NCI-H446 (cell line): ENCODE measurements at places on chromosomes 1 and 21.

DNA sequence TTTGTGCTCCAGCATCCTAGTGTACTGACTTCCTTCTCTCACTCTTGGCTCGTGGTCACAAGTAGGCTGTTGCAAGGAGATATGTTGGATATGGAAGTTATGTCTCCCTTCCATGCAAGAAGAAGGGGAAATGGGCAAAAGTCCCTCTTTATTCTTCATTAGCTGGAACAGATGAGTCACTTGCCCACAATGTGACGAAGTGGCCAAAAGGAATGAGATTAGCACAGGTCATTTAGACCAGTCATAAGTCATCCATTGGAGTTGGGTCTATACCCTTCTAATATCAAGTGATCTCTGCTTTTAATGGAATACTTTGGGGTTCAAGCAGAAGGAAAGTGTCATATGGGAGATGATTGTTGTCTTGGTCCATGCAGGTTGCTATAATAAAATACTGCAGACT lies 91.2 kb upstream of the NGF start:
- DNase-seq = no peak

DNA sequence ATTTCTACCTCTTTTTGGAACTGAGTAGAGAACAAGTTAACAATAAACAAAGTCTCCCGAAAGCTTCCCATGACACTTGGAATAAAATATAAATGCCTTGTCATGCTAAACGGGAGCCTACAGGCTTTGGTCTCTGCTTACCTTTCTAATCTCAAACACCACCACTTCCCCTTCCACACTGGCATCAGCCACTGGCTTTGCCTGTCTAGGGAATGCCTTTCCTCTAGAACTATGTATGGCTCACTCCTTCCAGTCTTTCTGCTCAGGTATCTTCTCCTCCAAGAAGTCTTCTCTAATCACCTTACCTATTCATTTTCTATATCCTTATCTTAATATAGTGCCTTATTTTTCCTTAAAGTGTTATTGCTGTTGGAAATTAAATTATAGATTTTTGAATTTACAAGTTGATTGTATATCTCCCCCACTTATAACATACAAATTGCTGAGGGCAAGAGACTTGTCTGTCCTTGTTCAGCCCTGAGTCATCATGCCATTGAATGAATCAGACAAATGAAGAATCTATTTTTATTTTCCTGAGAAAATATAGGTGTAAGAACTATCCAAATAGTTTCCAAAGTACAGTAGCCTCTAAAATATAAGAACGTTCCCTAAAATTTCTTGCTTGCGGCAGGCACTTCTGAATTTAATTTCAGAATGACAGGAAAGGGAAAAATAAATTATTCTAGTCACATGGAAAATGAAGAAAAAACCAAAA lies 119.2 kb downstream of the TM2D1 start:
- no peak for DNase-seq

DNA sequence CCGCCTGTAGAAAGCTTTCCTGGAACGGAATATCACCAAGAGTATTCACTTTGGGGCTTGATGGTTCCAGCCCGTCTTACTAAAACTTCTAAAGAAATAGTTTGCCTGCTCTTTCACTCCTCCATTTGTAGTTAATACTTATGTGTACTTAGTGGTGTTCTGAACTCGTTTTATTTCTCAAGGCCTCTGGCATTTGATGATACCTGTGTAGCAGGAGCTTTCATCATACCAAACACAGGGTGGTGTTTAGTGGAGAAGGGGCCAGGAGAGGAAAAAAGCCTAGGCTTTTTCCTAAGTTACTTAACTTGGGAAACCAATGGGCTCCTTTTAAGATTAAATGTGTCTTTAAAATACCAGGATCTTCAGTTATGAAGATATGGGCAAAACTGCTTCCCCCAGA lies 74.3 kb downstream of the RPS6KA1 start:
- DNase-seq = no peak

DNA sequence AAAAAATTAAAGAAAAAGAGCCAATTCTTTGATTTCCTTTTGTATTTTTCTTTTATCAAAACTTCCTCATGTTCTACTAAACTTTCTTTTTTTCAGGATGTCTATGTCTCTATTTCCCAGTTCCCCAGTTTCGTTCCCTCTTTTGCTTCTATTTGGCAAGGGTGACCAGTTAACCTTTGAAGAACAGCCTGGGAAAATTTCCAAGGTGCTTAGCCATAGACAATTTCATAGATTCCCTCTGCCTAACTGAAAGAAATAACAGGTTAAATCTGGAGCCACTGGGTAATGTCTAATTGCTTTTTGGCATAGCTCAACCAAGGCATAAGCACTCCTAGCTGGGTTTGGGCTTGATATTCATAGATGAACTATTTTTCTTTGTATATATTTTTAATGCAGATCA lies 272.3 kb downstream of the ADGRL2 start:
- peak; percentile 93 for DNase-seq

DNA sequence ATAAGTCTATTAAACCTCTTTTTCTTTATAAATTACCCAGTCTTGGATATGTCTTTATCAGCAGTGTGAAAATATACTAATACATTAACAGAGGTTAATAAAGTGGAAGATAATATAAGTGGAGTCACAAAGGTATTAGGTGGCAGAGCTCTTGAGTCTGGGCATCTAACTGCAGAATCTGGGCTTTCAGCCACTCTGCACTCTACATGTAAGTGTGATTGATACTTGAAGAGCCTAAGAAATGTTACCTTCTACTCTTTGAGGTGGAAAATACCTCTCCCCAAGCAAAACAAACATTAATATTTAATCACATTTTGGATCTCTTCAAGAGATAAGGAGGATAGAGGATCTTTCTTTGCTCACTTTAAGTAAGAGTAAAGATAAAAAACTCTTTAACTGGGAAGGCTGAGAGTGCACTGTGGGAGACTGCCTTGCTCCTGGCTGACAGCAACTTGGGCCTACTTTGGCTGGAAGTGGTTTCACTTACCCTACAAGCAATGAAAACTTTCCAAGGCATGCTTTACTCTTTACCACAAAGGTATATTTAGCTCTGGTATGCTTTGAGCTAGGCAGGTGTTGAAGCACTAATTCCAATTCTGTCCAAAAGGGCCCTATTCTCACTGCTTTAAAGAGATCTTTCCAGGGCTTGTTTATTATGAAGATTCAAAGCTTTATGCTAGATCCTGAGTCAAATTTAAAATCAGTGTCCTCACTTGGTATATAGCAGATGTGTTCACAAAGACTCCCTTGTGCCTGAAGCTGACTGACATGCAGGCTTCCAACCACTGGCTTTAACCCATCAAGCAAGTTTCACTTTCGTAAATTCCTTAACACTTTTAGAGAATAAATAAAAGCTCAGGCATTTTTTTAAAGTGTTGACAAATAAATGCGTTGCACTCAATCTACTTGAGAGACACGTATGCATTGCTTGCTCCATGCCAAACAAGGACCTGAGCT lies 245.3 kb upstream of the ZP4 start:
- no peak for DNase-seq

GRCh38 chr1:31410871-31411270 lies 2.1 kb upstream of the SERINC2 start:
- DNase-seq = no peak

GRCh38 chr1:23004112-23004511 lies 11.5 kb downstream of the TEX46 start:
- DNase-seq = no peak

- DNase-seq = no peak
These were observed 6.3 kb upstream of the IFNGR2 start for GRCh38 chr21:33396951-33397350.

GRCh38 chr1:66294707-66295370 lies 239.1 kb upstream of the SGIP1 start:
- no peak for DNase-seq

GRCh38 chr1:152543820-152544219 lies 22.8 kb downstream of the LCE3E start:
- DNase-seq = no peak

- no peak for DNase-seq
These were observed 46.1 kb downstream of the ITSN1 start for GRCh38 chr21:33688353-33688752.

DNA sequence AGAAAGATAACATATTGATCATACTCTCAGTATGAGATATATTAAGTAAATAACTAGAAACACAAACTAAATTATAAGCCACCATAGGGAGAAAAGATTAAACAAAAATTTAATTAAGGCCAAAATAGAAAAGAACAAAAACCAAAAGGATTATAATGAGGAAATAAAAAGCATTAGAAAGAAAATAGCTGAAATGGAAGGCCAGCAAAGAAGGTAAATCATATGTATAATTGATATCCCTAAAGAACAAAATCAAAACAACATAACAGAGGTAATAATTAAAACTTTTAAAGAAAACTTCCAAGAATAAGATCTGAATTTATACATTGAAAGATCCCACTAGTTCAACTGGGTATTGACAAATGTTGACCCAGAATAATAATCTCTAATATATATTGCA lies 453.0 kb downstream of the LRRIQ3 start:
- no peak for DNase-seq

GRCh38 chr1:36553591-36554322 lies 71.0 kb upstream of the CSF3R start:
- peak; percentile 52 for DNase-seq

DNA sequence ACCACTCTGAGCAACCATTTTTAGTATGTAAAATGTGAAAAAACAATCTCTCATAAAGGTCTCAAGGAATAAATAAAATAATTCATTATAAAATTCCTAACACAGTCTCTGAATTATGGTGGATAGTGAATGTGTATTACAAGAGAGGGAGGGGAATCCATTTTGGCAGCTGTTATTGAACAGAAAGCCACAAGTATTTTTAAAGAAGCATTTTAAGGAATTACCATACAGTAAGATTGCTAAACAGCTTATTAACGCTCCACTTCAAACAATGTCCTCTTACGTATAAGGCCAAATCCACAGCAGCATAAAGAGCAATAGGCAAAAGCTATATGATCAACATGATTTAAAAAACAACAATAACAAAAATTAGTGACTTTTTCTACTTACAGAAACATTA lies 18.4 kb downstream of the PIGK start:
- no peak for DNase-seq

GRCh38 chr1:72535470-72535869 lies 253.1 kb upstream of the NEGR1 start:
- no peak for DNase-seq

GRCh38 chr1:82567348-82567747 lies 766.6 kb downstream of the ADGRL2 start:
- DNase-seq = no peak

- no peak for DNase-seq
These were observed 30.2 kb downstream of the SRRM1 start for GRCh38 chr1:24673341-24673740.

GRCh38 chr21:28598214-28598613 lies 394.5 kb downstream of the LTN1 start:
- DNase-seq = no peak

GRCh38 chr1:38718031-38718430 lies 141.5 kb downstream of the RRAGC start:
- DNase-seq = no peak

DNA sequence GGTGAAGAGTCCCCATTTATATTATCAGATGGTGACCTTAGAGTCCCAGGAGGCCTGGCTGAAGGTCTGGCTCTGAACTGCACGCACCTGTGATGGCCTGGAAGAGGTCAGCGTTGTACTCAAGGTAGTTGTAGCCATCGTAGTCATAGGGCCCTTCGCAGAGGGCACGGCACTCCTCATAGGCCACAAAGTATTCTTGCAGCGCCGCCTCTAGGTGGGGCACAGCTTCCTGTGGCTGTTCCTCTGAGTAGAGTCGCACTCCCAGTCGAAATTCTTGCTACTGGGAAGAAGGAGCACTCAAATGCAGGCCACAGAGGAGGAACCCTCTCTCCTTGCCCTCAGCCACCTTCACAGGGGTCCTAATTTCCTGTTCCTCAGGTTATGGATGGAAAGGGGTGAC lies 7.7 kb downstream of the P3H1 start:
- DNase-seq = no peak

- no peak for DNase-seq
These were observed 23.0 kb downstream of the LRRN2 start for GRCh38 chr1:204662530-204662929.

DNA sequence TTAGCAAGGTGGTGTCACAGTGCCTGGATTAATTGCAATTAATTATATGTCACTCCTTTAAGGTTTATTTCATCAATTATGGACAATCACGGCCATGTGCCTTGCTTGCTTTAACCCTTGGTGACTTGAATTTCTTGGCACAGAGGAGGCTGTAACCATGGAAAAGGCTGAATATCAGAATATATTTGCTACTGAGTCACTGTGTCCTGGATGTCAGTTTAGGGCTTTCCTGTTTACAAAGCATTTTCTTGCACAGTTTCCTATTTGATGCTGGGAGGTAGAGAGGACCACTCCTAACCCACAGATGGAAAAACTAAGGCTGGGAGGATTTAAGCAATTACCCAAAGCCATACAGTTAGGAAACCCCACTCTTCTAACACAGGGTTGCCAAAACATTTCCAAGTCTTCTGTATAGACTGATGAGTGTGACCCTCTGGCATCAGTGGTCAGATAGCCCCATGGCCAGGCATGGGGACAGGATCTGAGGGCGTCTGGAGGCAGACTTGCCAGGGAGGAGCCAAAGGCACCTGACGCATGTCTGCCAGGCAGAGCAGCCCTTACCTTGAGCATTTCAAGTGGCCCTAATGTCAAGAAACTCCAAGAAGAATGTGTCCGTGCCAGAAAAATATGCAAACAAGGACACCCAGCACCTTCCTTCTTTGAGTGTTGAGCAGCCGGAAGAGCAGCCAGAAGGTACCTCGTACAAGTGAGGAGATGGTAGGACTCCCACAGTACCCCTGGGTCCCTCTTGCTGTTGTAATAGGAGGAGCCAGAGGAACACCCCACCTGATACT lies 34.4 kb downstream of the KCNN3 start:
- no peak for DNase-seq

DNA sequence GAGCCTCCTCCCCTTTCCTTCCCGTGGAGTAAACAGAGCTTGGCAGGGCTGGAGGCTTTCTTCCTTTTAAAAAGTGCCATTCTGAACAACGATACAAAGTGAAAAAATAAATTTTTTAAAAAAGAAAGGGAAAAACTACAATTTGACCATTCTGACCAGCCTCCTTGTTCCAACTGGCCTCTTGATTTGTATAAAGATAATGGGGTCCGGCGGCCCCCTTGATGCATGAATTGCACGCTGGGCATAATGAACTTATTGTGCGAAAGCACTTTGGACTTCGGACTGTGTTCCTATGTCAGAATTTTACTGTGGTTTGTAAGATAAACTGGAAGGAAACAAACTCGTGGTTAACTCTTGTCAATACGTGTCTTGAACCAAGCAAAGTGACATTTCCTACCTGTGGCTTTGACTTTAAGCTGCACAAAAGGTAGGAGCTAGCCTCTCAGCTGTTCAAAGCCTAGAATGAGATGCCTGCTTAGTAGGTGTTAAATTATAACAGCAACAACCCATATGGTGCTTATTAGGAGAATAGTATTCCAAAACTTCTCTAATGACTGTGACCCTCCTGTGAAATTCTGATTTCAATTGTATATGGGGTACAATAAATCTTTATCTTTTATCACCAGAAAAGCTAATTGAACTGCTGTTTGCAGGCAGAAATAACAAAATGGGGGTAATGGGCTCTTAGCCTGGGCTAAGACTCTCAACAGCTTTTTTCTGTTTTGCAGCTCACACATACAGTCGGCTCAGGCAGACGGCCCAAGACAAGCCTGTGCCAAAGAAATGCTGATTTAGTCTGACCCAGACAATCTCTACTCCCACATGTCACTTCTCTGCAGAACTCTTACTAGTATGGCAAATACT lies 9.3 kb downstream of the IRF2BP2 start:
- DNase-seq = peak; percentile 67
